ENCODE measurements at places on chromosomes 2 and 18.

- no peak for DNase-seq
Observed at GRCh38 chr18:61735564-61736102, 157.2 kb downstream of the RNF152 start.

- DNase-seq: no peak
Observed at GRCh38 chr2:235534678-235535422, 41.0 kb downstream of the AGAP1 start.

- no peak for DNase-seq
Observed at GRCh38 chr2:23599006-23599405, 214.0 kb downstream of the KLHL29 start.

- DNase-seq: no peak
Observed at GRCh38 chr2:162025121-162025911, 48.7 kb downstream of the DPP4 start.

DNA sequence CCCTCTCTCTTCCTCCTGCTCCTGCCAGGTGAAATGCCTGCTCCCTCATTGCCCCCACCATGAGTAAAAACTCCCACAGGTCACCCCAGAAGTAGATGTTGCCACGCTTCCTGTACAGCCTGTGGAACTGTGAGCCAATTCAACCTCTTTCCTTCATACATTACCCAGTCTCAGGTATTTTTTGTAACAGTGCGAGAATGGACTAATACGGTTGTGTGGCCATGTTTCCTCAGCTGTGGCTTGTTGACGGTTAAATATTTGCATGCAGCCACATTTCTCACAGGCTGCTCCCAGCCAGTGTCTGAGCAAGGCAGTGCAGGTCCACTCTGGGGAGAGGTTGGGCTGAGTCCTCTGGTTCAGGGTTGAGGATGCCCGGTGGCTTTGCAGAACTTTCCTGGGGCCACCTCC, 27.8 kb upstream of the COPS8 start:
- no peak for DNase-seq

GRCh38 chr2:144678736-144679135, 158.8 kb upstream of the ZEB2 start:
- no peak for DNase-seq

DNA sequence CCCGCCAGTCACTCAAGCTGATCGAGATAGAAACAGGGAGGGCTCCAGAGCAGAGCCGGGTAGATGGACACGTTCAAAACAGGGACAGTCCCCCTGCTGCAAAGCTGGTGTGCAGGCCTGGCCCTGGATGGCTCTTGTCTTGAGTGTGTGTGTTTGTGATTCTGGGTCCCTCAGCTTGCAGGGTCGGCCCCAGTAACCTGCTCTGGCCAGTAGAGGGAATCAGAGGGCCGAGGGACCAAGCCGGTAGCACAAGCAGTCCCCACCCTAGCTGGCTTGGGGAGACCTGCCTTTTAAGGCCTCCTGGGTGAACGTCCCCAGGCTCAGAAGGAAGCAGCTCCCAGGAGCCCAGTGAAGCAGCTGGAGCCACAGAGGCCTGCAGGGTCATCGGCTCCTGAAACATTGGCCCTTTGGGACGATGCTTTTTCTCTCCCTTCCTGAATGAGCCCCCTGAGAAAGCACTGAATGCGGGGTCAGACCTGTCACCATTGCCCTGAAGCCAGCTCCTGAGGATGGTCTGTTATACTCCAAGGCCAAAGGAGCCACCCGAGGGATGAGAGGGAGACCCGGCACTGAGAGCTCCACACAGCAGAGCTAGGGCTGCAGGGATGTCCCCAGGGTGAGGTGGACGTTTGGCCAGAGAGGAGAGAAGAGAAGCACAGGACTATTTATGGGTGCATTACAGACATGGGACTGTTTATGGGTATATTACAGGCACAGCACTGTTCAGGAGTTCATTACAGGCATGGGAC, 15.4 kb upstream of the MLPH start:
- no peak for DNase-seq

GRCh38 chr2:202043475-202043874, 9.8 kb downstream of the FZD7 start:
- no peak for DNase-seq

DNA sequence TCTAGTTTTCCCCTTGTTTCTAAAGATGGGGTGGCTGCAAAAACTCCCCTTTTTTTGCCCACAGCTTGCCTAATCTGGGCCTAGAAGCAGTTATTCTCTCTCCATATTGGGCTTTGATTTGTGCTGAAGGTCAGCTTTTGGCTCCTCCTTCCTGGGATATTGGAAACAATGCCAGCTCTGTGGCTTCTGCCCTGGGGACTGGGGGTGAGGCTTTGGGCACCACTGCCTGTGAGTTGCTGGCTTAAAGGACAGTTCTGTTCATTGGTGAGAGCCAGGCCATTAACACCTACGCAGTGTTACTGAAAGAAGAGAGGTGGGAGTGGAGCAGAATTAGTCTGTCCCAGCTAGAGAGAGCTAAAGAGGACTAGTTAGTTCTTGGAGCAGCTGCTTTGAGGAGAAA, 4.3 kb downstream of the UBXN2A start:
- DNase-seq: no peak

- no peak for DNase-seq
Observed at GRCh38 chr2:117989854-117990438, 23.9 kb downstream of the CCDC93 start.

DNA sequence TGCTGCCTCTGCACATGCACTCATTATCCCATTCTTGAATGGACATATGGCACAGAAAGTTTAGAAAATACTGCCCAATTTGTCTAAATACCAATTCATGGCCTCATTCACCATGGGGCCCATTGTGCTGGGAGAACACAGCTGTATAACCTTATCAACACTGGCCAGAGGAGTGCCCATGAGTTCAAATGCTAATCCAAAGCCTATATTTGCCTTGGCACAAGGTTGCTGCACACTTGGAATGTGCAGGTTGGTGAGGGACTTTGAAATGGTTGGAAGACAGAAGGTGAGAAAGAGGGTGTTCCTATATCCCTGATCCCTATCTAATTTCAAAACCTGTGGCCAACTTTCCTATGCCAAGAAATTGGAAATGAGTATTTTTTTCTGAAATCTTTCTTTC, 693.9 kb upstream of the ID2 start:
- DNase-seq: no peak

DNA sequence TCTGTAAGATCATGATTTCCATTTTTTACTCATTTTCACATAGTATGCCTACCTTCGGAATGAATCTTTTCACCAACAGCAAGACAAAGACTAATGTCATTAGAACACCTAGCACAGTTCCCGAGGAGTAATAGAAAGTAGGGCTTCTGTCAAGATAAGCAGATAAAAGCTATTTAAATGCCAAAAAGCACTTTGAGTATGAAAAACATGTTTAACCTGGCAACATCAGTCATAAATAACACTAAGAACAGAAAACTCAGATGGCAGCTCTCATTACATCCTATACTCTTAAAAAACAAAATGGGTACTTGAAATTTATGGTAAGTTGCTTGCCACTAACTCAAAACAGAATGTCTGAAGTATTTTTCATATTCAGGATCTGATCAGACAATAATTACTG, 17.1 kb downstream of the NEMP2 start:
- no peak for DNase-seq

DNA sequence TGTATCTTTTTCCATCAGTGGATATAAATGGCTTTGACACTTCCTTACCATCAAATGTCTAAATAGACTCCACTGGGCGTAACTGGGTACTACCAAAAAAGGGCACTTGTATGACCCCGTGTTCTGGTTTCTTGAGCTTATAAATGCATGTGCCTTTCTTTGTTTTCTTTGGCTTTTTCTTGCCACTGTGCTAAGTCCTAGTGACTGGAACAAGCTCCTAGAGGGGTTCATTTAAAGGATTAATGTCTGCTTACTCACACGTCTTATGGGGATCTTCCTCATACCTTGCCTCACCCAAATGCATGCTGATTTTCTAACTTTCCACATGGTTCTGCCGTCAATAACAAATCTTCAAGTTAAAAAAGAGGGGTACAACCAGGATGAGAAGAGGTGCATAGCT, 19.8 kb upstream of the ZNF532 start:
- no peak for DNase-seq

GRCh38 chr2:96528006-96528699, 8.4 kb upstream of the ARID5A start:
- peak; percentile 29 for DNase-seq

DNA sequence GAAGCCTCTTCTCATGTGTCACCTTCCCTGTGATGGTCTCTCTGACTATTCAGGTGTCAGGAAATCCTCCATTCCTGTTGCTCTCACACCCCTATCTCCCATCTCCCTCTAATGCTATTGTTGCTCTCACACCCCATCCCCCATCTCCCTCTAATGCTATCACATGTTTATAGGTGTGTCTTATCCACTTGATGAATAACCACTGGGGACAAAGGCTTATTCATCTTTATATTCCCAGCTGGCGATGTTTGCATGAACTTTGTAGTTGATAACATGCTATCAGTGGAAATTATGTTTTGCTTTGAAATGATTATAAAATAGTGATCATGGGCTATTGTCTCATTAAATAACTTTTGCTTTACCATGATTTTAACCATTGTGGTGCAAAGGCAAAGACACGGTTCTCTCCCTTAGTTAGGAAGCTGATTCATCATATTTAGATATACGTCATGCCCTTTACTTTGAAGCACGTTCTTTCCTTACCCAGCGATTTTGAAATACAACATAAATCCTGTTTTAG, 220.5 kb downstream of the PMAIP1 start:
- DNase-seq: no peak

- DNase-seq: no peak
Observed at GRCh38 chr2:68768461-68768860, 33.9 kb downstream of the ARHGAP25 start.

GRCh38 chr2:10659898-10660568, 29.7 kb downstream of the NOL10 start:
- DNase-seq: no peak

- DNase-seq: no peak
Observed at GRCh38 chr18:32093102-32093511, 1.4 kb downstream of the RNF138 start.

DNA sequence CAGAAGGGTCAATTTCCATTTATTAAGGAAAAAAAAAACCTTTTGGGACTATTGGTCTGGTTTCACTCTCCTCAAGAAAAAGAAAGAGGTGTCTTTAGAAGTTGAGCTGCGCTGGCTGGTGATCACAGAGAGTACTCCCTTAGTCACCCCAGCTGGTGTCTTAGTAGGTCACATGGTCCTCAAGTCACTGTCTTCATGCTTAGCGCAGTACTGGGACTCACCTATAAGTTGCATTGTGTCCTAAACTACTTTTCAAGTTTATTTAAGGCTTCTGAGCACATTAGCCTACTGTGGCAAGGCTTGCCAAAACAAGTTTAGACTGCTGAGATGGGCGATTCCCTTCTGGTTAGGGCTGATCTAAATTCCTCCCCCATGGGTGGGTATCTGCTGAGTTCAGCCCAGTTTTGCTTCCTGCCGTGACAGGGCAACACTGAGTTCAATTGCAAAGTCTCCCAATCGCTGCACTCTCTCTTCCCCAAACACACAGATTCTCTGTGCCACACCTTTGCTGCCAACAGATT, 824.9 kb upstream of the CRIM1 start:
- no peak for DNase-seq

Data from stimulated activated CD8-positive, alpha-beta memory T cell treated with anti-CD3 and anti-CD28 coated beads, Interleukin-4, amount 100 ng/mL, for 4 hours (primary cell).